PC-3 (cell line): ENCODE measurements at places on chromosomes 12 and 14. TPM values are rescaled to one million over a fixed set of nuclear protein-coding genes. Genes with fewer than 3 reads are reported as not detected.

DNA sequence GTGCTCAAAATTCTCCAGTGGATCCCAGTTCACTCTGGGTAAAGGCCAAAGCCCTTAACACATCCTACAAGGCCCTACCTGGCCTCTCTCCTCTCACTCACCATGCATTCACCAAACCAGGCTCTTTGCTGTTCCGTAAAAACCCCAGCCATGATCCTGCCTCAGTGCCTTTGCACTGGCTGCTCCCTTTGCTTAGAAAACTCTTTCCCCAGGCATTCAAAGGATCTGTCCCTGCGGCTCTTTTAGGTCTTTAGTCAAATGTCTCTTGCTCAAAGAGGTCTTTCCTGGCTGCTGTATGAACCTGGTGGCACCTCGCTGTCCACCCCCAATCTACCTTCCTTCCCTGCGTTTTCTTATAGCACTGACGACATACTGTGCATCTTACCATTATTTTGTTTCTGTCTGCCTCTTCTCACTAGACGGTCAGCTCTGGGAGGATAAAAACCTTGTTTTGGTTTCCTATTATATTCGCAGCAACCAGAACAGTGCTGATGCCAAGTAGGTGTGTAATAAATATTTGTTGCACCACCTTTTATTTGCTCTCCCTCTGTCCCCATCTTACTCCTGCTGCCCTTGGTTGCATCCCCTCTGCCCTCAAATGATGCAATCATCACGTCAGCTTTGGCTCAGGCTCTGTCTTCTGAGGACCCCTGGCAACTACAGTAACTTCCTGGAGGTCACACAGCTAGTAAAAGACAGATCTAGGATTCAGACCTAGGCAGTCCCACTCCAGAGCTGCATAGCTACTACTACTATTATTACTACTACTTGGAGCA is 23.8 kb upstream of the DICER1 start:
- no peak for DNase-seq

GRCh38 chr12:70671698-70672097 is 34.5 kb upstream of the PTPRB start:
- DNase-seq, result no peak

Gene TPH2
- not detected in 2 replicates for total RNA-seq

GRCh38 chr12:3230758-3231375 is 153.7 kb downstream of the TSPAN9 start:
- no peak for DNase-seq

DNA sequence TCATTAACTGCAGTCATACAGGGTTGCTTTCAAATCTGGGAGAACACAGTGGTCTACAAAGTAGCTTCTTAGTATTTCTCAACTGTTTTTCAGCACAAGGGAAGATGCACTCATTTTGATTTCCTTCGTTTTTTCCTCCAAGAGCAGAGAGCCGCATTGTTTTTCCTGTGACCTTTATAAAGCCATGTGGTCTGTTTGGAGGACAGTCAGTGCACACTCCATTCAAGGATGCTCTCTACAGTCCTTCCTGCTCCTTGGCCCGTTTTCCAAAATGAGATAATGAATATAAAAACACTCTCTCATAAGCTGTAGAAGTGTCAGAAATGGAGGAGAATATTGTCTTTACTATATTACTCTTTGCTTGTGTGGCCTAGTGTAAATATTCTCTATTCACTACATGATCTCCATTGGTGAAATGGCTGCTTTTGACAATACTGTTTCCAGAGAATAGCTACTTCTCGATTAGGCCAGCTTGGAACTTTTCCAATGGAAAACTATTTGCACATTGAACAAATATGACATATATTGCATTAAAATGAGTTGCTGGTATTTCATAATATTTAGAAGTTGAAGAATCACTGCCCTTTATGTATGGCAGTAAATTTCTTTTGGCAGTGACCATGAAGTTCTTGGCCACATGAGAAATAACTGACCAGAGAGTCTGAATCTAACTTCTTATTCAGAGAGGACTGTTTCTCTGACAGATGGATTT is 393.1 kb upstream of the RGS6 start:
- peak; percentile 19 for DNase-seq

GRCh38 chr12:2692080-2692479 is 102.7 kb upstream of the FKBP4 start:
- no peak for DNase-seq

DNA sequence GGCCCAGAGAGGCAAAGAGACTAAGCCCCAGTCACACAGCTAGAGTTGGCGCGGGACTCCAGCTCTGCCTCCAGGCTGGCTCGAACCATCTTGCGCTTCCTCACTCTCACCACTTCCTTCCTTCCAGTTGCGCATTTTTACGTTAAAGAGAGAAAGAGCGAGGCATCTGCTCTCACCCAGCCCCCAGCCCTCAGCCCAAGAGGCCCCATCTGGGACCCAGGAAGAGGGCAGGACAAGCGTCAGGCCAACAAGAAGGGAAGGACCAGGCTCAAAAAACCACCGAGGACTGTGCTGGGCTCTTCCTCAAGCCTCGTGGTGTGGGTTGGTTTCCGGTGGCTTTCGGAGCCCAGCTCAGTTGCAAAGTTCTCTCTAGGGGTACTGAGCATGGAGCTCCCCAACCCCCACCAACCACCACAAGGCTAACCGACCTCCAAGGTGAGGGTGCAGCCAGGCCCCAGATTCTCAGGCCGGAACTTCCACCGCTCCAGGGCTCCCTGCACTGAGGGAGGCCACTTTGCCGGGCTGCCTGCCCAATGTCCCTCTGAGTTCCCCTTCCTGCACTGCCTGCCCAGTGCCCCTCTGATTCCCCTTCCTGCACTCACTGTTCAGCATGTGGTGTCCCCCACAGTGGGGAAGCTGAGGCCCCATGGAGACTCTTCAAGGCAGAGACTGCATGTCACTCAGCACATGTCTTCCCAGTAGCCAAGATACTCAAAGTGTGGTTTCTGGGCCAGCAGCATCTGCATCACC is 35.9 kb downstream of the TESC start:
- no peak for DNase-seq

GRCh38 chr14:103736546-103737431 is 21.2 kb downstream of the ZFYVE21 start:
- DNase-seq, result no peak

Gene TMEM260
- 17.8 and 28.6 TPM in 2 replicates for total RNA-seq

- DNase-seq, result peak; percentile 27
Observed at GRCh38 chr14:45198551-45198950, 54.5 kb downstream of the MIS18BP1 start.

Gene CARMIL3
- total RNA-seq, result not detected in 2 replicates

DNA sequence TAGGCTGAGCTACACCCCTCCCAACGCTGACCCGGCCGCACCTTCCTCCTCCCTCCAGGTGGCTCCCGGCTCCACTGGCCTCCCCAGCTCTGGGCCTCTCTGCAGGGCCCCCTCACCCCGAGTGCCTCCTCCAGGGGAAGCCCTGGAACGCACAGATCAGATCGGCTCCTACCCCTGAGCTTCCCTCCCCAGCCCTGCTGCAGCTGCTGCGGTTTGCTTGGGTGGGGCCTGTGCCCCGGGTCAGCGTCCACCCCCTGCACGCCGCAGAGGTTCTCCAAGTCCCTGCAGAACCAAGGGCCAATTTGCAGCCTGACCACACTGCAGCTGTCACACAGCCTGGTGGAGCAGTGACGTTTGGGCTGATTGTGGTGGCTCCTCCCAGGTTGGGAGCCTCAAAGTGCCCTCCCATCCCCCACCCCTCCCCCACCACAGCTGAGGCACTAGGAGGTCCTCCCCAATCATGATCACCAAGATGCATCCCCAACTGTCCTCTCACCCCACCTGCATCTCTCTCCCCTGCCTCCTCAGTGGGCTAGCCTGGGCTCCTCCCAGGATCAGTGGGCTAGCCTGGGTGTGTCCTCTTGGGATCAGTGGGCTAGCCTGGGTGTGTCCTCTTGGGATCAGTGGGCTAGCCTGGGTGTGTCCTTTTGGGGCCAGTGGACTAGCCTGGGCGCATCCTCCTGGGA is 12.8 kb upstream of the FBRSL1 start:
- no peak for DNase-seq

DNA sequence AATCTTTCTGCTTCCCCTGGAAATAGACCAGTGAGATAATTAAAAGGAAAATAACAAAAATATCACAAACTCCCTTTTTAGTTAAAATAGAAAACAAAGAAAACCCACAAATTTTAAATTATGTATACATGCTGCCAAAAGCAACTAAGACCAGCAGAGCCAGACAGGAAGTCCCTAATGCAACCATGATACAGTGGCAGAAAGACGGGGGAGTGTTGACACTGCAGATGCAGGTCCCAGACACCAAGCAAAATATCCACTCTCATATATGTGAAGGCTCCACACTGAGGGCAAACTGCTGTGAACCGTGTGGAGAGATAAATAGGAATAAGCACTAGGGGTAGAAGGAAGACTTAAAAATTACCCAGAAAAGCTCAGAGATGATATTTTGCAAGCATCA is 401.0 kb downstream of the BTG1 start:
- no peak for DNase-seq

GRCh38 chr12:41972598-41972997 is 172.1 kb downstream of the GXYLT1 start:
- no peak for DNase-seq

DNA sequence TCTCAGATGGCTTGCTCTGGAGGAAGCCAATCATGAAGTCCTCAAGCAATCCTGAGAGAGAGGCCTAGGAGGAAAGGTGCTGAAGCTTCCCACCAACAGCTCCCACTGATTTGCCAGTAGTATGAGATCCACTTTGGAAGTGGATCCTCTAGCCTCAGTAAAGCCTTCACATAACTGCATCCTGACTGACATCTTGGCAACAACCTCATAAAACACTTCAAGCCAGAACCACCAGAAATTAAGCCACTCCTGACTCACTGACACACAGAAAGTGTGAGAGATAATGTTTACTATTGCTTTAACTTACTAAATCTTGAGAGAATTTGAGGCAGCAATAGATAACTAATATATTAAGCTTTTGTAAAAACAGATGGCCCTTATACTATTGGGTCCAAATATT is 11.7 kb upstream of the TMX1 start:
- no peak for DNase-seq

DNA sequence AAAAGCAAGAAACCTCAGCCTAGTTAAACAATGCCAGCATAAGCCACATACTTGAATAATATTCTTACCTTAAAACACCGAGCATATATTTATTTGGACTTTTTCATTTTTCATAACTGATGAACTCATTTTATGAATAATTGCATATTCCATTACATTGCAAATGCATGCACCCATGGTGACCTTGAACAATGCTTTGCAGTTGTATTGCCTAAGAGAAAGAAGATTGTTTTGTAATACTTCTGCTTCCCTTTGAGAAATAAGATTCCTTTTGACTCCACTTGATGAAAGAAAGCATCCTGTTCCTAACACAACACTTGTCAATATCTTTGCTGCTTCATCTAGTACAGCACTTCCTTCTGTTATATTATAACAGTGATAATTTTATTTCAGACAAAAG is 1182.2 kb downstream of the FLRT2 start:
- no peak for DNase-seq

GRCh38 chr12:50739611-50740010 is 24.3 kb upstream of the ATF1 start:
- peak; percentile 48 for DNase-seq

DNA sequence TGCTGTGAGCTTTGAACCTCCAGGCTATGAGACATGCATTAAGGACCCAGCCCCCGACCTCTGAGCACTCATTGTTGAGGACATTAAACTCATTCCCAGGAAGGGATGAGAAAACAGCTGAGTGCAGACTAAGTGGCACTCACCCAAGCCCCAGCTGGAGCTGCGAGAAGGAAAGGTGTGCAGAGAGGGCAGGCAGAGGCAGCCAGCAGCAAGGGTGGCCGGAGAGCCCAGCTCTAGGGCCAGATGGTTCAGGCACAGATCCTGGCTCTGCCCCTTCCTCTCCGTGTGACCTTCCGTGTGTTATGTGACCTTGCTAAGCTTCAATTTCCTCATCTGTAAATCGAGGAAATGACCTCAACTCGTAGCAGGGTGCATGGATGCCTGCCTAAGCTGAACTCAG is 3.7 kb downstream of the TSPAN11 start:
- no peak for DNase-seq

Gene AP1G2
- total RNA-seq, result 69.7 and 71.7 TPM in 2 replicates

DNA sequence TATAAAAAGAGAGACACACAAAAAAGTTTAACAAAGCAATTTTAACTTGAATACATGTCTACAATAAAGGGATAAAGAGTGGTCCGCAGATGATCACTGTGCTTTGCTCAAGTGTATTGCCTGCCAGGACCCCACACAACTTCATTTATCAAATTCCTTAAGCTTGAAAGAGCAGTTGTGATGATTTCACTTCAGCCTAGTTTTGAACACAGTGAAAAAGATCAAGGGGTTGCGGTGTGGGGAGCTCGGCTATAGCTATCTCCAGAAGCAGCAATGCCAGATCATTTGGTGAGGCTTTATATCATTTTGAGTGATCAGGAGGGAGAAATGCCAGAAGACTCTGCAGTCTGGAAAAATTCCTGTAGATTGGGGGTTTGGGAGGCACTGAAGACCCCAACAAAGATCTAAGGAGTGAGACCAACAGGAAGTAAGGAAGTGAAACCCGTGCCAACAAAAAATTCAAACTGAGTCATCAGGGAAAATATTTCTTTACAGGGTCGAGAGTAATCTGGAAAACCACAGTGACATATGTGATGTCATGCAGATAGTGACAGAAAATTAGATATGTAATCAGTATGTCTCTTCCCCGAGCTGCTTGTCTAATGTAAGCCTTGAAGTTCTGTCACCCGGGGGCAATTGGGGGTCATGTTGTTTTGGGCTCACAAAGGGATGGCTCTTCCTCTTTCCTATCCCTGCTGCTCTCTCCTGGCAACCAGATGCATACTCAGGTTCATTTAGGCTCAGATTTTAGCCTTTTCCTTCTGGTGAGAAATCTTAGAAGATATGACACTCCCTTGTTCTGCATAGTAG is 221.8 kb downstream of the MSRB3 start:
- peak; percentile 59 for DNase-seq

Gene DUSP16
- total RNA-seq, result 4.4 and 6.7 TPM in 2 replicates
